ENCODE measurements at places on chromosomes 4 and X.

DNA sequence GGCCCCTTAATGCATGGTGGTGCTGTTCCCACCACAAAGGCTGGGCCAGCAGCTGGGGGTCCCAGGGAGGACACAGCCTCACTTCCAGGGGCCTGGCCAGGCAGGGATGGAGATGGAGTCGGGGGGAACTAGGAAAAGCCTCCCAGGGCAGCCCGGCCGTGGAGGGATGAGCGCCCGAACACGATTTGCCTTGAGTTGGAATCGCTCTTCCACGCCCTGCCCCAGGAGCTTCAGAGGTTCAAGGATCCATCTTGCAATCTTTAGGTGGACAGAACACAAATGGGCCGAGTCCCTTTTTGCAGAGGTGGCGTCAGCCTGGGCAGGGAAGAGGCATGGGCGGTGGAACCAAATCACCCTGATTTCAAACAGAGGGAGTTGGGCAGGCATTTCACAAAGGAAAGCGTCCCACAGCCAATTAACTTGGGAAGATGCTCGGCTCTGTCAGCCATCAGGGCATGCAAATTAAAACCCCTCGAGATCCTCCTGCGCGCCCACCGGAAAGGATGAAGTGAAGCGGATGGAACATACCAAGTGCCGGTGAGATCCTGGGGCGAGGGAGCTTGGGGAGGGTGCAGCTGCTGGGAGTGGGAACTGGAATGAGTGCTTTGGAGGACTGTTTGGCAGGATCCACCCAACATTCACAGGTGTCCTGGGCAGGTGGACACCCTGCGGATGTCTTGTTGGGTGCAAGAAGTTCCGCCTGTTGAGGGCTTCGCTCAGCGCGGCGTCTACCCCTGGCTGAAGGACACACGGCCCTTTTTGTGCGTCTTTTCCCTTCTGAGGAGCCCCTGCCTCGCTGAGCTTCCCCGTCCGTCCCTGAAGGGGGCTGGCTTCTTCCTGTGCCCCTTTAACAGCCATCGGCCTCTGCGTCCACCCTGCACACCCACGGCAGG lies 75.7 kb downstream of the HTRA3 start:
- DNase-seq = no peak

DNA sequence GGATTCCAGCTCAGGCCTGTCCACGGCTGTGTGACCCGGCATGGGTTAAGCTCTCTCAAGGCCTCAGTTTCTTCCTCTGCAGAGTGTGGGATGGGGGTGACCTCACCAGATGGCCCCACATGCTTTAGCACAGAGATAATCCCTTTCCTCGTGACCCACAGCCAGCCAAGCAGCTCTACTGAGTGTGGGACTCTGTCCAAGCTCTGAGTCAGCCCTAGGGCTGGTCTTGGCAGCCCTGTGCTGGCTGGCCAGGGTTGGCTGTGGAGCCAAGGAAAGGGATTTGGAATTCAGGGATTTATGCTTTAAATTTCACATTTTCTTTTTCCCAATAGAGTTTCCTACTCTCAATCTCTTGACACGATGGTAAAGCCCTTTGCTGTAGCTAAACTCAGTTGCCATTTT lies 19.7 kb upstream of the SPON2 start:
- no peak for DNase-seq

- DNase-seq = no peak
Observed at GRCh38 chrX:77788050-77788449, 2.0 kb upstream of the ATRX start.

DNA sequence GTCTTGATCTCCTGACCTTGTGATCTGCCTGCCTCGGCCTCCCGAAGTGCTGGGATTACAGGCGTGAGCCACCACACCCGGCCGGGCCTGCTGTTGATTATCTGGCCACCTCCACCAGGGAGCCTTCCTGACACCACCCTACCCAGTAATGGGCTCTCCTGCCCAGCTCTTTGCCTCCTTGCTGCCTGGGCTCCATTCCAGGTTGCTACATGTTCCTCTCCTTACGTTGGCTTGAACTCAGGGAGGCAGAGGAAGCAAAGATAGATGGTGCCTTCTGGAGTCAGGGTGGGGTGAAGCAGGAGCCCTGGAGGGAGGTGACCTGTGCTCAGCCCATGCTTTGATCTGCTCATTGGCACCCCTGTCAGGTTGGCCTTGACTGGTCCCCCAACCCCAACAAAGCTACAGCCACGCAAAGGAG lies 26.3 kb downstream of the FLNA start:
- DNase-seq = no peak

DNA sequence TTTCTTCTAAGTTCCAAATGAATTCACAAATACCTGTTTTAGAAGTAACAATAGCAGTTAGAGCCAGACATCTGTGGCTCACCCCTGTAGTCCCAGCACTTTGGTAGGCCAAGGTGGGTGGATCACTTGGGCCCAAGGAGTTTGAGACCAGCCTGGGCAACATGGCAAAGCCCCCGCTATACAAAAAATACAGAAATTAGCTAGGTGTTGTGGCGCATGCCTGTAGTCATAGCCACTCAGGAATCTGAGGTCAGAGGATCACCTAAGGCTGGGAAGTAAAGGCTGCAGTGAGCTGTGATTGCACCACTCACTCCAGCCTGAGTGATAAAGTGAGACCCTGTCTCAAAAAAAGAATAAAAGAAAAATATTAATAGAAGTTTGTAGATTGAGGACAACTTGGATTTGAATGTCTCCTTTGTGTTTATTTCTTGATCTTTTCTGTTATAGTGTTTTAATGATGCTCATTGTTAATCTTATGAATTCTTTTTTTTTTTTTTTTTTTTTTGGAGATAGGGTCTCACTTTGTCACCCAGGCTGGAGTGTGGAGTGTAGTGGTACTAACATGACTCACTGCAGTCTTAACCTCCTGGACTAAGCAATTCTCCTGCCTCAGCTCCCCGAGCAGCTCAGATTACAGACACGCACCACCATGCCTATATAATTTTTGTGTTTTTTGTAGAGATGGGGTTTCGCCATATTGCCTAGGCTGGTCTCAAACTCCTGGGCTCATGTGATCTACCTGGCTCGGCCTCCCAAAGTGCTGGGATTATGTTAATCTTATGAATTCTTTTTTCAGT lies 30.7 kb upstream of the RAPGEF2 start:
- no peak for DNase-seq

DNA sequence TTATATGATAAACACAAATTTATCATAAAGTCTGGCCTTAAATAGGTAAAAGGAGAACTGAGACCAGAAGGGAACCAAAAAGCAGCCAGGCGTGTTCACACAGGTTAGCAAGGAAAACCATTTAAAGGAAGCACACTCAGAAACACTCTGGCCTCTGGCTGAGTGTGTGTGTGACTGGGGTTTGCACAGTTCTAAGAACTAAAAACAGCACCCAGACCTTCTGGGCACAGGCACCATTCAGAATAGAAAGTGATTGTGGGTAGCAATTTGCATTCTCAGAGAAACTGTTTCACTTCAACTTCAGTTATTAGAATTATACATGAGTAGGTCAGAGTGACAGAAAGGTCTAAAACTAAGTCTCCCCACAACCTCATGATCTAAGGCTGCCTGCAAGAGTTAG lies 10.0 kb downstream of the GPR82 start:
- DNase-seq = no peak

DNA sequence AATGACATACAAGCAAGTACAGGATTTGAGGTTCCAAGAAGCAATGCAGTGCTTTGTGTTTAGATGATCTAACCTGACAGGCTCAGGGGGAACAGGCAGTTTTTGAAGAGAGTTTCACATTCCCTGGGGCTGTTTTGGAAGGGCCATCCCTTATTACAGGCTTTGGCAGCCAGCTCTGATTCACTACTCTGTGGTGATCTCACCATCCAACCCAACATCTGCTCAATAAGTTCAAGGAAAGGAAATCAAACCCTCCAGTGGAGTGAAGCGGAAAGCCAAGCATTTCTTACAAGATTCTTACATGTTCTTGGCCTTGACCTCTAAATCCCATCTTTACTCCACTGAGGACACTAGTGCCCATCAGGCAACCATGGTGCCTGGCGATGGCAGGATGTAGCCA lies 7.5 kb downstream of the IDS start:
- DNase-seq = no peak

DNA sequence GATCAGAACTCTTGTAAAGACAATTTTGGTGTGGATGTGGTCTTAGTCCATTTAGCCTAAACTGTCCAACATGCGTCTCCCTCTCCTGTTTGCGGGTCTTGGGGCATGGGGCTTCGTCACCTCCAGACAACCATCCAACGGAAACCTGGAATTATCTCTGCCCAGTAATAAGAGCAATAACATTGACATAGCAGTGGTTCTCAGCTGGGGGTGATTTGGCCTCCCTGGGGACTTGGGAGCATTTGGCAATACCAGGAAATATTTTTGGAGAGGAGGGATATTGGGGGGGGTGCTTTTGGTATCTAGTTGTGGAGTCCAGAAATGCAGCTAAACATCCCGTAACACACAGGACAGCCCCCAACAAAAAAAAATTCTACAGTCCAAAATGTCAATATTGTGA lies 47.2 kb downstream of the SEL1L3 start:
- DNase-seq = no peak

- DNase-seq = no peak
Observed at GRCh38 chr4:162016991-162017390, 146.8 kb downstream of the FSTL5 start.

- no peak for DNase-seq
Observed at GRCh38 chr4:80198441-80198837, 1.1 kb downstream of the PRDM8 start.

DNA sequence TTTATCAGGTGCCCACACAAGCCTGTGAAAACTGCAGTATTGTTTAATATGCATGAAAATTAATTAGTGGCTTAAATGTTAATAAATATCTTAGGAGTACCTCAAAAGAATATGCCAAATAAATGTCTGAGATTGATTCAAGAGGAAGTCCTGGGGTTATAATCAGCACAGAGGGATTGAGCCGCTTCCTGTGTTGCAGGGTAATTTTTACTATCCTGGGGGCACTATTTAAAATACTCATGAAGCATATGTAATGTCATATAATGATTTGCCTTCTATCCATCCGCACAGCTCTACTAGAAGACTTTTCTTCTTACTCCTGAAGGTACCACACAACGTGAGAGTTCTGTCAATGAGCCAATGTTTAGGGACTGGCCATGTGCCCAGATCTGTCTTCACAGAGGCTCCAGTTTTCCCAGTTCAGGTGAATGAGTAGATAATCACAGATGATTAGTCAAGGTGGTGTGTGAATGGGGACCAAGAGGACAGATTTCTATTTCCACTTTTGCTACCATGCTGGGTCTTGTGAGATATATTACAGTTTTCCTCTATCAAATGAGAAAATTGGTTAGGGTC lies 233.3 kb downstream of the USP46 start:
- DNase-seq = peak; percentile 15

- no peak for DNase-seq
Observed at GRCh38 chrX:16848541-16848940, 21.6 kb downstream of the RBBP7 start.

DNA sequence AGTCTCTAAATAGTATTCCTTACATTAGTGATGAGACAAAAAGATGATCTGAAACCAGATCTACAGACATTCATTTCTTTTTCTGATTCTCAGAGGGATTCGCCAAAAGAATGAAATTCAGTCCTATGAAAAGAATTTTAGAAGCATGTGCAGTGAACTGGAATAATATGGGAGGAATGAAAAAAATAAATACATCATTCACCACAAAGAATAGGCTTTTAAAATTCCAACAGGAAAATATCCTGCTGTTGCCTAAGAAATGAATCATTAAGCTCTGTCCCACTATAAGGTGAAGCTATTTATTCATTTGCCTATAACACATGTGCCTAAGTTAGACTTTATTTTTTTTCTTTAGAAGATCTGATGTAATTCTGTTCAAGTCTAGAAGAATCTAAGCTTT lies 165.9 kb downstream of the IL15 start:
- no peak for DNase-seq

DNA sequence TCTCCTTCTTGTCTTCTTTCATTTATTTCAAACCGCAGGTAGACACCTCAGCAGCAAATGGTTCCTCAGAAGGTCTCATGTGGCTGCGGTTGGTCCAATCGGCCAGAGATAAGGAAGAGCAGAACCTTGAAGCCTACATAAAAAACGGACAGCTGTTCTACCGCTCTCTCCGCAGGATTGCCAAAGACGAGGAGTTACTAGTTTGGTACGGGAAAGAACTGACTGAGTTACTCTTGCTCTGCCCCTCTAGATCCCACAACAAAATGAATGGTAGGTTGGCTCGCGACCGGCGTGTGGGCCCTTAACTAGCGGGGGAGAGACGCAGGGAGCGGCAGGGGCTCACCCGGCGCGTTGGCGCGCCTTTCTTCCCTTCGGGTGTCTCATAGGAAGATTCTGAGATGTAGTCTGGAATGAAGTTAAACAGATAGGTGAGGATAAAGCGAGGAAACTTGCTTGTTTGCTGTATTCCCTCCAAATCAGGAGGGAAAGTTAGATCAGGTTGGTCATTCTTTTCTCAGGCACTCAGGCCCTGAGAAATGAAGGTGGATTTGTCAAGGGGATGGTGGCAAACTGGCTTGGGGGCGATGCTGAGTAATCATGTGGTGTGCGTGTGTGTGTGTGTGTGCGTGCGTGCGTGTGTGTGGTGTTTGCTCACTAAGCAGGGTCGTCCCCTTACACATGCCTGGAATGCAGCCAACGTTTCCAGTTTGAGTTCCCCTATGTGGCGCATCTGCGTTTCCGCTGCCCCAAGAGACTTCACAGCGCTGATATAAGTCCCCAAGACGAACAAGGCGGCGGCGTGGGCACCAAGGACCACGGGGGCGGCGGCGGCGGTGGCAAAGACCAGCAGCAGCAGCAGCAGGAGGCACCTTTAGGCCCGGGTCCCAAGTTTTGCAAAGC lies 4.2 kb downstream of the PRDM8 start:
- DNase-seq = peak; percentile 40

GRCh38 chr4:67684839-67685531 lies 16.0 kb downstream of the UBA6 start:
- no peak for DNase-seq

GRCh38 chr4:156771171-156771837 lies 200.3 kb downstream of the PDGFC start:
- DNase-seq = peak; percentile 59

DNA sequence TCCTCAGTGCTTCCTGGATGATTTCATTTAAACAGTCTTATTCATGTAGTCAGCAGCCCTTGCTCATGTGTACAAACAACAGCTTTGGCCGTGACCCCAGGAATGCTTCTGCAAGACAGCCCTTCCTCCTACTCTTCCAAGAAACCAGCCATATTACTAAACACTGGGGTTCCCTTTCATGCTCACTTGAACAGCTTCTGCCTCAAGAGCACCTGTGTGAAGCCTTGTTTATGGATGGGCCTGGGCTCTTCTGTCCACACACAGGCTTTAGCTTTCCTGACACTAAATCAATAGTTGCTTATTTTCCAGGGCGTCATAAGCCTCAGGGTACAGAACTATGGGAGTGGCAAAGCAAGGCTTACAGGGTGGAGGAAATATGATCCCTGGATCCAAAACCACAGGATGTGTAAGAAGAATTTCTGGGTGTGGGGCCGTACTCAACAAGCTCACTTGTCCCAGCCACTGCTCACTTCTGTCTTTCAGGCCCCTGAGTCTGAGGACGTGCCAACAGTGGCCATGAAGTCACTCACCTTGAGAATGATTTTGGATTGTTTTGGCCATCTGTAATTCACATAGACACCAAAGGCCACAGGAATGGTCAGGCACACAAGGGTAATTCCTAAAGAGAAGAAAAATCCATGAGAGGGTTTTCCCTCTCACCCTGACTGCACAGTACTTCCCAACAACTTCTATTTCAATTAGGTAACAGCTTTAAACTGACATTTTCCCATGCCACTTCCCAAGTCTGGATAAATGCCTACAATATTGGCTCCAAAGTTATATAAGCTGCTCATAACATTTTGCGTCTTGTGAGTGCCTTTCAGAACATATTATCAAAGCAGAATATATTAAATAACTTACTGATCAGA lies 17.7 kb downstream of the SLC10A6 start:
- DNase-seq = no peak
